ENCODE measurements at places on chromosomes 5 and 9.

GRCh38 chr5:138351056-138351455 is 1.4 kb upstream of the KDM3B start:
- DNase-seq, result no peak

DNA sequence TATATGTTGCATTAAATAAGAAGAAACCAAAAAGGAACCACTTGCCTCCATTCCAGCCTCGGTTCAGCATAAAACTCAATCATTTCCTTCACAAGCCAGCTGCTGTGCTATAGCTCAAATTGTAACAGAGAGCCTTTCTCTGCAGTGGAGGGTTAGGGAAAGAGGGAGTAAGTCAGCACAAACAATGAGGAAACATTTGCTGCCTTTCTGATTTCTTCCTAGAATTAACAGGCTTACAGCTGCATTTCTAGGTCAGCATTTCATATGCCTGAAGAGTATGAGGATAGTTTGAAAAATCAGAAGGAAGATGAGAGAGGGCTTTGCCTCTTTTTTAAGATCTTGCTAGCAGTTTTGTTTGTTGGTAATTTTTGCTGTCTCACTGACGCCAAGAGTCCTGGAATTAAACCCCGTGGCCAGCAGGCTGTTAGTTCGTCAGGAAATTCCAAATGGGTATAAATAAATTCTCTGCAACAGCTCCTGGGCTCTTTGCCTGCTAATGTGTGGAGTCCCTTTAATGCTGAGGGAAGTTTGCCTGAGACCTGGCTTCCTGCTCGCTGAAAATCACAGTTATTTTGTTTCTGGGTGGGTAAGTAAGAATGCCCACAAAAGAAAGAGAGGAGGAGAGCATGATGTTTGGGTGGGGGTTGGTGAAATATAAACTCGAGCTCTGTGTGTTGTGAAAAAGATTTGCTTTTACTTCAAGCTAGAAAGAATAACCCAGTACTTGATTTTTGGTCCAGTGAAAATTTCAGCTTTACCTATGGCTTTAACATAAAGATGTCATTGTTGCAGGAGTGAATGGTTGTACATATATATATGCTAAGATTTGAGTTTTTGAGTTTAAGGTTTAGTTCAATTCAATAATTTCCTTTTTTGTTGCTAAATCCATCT is 148.1 kb upstream of the DMRT1 start:
- no peak for DNase-seq

DNA sequence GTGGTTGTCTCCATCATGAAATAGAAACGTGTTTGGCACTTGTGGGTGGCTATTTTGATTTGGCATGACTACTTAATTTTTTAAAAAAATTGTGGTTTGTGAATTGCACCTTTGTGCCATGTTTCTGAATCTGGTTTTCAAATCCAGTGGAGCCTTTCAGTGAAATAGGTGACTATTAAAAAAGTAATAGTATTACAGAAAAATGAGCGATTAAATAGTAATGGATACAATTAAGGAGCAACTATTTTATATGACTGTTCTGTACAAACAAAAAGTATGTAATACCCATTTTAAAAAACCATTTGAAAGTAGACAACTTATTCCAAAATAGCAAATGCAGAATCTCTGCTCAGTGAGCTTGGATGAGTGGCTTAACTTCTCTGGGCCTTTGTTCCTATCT is 3.0 kb downstream of the SOWAHA start:
- DNase-seq, result no peak

- no peak for DNase-seq
These were observed 410 bp downstream of the GLIPR2 start for GRCh38 chr9:36136894-36137391.
